Activated CD4-positive, alpha-beta T cell treated with anti-CD3 and anti-CD28 coated beads, Interleukin-2, amount 50 U/mL, for 24 hours (primary cell): ENCODE measurements at places on chromosomes 11 and 22.

GRCh38 chr11:72040491-72041363 is 39.6 kb downstream of the NUMA1 start:
- peak; percentile 68 for DNase-seq

DNA sequence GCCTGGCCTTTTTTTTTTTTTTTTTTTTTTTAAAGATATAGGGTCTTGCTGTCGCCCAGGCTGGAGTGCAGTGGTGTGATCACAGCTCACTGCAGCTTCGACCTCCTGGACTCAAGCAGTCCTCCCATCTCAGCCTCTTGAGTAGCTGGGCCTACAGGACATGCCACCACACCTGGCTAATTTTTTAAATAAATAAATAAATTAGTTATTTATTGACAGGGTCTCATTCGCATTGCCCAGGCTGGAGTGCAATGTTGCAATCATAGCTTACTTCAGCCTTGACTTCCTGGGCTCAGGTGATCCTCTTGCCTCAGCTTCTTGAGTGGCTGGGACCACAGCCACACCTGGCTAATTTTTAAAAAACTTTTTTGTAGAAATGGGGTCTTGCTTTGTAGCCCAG is 10.5 kb downstream of the AP2A2 start:
- no peak for DNase-seq

- DNase-seq, result no peak
Observed at GRCh38 chr22:42760806-42761565, 40.3 kb upstream of the A4GALT start.

GRCh38 chr11:84894666-84895065 is 732.5 kb downstream of the DLG2 start:
- DNase-seq, result no peak

DNA sequence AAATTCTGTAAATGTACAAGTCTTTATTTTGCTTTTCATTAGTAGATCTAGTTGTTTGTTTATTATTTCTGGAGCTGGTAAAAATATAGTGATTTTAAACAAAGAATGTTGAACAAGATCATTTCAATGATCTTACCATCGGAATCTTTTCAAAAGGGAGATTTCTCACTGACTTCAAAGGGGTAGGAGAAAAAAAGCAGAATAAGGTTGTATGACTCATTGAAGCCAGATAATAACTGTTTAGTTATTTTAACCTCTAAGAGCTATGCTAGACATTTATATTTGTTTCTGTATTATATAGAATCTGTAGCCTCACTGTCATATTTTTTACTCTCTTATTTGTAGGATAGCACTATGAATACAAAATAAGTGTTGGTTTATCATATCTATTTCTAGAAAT is 8.1 kb upstream of the PDE3B start:
- no peak for DNase-seq

- no peak for DNase-seq
Observed at GRCh38 chr11:95115597-95115996, 26.0 kb downstream of the ENDOD1 start.

DNA sequence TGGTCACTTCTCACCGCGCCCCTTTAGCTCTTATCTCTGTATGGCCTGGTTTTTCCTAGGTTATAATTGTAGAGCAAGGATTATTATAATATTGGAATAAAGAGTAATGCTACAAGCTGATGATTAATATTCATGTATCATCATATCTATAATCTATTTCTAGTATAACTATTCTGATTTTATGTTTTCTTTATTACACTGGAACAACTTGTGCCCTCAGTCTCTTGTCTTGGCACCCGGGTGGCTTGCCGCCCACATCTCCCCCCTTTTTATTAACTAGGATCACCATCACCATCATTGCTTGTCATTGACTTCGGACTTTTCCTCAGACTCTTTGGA is 11.0 kb downstream of the OR52K1 start:
- no peak for DNase-seq

- DNase-seq, result no peak
Observed at GRCh38 chr22:37604875-37605274, 3.8 kb upstream of the GGA1 start.

- no peak for DNase-seq
Observed at GRCh38 chr11:133154781-133155180, 377.5 kb downstream of the OPCML start.

DNA sequence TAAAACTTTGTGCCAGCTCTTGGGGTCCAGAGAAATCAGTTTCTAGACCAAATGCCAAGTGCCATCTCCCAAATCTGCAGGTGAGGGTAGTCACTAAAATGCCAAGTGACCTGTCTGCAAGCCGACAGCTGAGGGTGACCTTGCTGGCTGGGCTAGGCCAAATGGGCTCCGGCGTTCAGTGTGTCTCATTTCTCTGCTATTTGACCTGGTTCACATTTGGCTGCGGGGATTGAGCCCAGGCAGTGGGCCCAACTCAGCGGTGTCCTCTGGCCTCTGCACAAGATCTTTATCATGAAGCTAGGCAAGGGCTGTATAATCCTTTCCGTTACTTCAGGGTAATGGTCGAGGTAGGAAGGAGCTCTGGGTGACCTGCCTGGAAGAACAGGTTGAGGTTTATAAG is 87.5 kb downstream of the SNX19 start:
- DNase-seq, result no peak

DNA sequence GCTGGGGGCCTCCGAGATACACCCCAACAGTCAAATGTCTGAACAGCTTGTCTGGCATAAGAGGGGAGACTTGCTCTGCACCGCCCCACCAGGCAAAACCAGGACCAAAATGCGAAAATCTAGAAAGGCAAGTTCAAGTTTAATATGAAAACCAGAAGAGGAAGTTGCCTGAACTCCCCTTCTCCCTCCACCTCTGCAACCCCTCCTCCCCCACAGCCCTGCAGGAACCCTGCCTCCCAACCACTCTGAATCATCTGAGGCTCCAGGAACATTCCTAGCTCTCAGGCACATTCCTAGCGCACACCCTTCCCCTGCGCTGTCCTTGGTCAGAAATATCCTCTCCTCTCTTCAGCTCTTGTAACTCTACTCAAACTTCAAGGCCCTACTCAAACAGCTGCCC is 36.7 kb downstream of the ISX start:
- DNase-seq, result no peak

GRCh38 chr11:65576867-65577755 is 1.3 kb downstream of the EHBP1L1 start:
- DNase-seq, result no peak

- DNase-seq, result peak; percentile 47
Observed at GRCh38 chr11:67438158-67438902, 848 bp upstream of the PTPRCAP start.

GRCh38 chr22:40094485-40094884 is 83.2 kb upstream of the TNRC6B start:
- no peak for DNase-seq

DNA sequence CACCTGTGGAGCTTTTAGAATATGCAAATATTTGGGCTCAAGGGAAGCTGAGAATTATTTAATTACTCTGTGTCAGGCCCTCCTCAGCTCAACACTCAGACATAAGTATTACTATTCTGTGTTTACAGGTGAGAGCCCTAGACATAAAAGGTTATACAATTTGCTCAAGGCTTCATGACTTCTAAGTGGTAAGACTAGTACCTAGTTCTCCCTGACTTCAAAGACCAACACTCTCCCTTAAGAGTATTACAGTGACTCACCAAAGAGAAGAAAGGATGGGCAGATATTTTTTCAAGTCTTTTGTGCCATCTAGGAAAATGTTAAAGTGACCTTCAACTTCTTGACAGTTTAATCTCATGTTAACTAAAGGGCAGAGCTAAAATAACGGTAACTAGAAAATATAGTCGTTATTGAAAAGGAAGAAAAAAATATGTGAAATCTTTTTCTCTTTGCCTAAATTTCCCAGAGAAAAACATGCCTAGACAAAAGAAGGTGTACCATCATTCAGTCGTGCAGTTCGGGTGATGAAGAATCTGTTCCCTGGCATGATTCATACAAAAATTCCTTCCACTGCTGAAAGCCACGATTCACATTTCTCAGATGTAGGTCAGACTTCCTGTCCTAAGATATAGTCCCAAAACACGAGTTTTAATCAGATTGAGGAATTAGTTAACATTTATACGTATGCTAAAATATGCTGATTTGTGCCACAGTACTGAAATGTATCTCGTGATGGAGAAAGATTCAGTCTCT is 849.1 kb upstream of the API5 start:
- DNase-seq, result no peak

DNA sequence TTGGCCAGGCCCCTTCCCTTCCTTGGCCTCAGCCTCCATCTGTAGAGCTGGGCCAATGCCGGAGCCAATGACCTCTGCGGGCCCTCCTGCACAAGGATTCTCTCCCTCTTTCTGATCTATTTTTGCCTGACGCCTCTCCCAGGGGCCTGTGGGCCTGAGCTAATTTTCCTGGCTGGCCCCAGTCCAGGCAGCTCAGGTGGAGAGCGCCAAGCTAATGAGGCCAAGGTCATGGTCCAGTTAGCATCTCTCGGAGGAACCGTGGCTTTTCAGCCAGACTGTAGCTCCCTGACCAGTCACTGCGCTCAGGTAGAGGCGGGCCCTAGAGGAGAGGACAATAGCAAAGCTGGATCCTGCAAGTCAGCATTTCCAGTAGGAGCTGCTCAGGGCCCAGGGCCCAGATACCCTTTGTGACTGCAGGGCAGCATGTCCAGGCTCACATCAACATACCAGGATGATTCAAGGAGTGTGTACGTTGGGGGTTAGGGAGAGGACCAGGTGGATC is 43.5 kb downstream of the APOL3 start:
- DNase-seq, result no peak

DNA sequence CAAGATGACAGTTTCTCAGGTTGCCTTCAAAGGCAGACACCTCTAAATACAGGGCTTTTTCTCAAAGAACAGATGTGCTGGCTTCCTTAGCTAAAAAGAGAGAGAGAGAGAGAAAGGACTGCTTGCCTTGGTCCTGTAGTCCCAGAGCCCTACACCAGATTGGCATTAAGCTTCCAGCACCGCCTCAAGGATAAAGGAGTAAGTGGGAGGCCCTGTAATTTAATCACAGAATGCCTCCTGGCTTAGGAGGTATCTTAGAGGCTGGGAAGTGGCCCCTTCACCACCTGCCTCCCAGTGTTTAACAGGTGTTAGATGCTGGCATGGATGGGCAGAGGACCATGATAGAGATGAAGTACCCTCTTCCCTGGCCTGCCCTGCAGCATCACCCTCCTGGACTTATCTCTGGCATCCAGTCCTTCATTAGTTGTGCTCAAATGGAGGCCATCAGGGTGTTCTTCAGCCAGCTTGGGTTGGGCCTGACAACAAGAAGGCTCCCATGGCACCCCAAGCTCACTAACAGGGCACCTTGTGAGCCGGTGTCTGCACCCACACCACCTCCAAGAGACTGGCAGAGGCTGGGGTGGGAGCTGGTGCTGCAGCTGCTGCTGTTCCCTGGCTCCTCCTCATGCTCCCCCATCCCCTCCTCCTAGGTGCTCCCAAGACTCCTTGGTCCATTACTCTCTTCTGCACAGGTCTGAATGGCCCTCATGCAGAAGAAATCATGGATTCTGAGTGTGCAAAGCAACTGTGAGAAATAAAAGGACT is 32.5 kb downstream of the ABCC8 start:
- DNase-seq, result no peak

GRCh38 chr22:24140357-24140756 is 40.9 kb upstream of the SUSD2 start:
- no peak for DNase-seq
